ENCODE measurements at places on chromosomes 13 and 19.
A peak's percentile ranks its signal among the peaks of the same experiment; 100 is the strongest.

- DNase-seq: no peak
Measured at GRCh38 chr13:51122868-51123566, 11.9 kb upstream of the C13orf42 start.

DNA sequence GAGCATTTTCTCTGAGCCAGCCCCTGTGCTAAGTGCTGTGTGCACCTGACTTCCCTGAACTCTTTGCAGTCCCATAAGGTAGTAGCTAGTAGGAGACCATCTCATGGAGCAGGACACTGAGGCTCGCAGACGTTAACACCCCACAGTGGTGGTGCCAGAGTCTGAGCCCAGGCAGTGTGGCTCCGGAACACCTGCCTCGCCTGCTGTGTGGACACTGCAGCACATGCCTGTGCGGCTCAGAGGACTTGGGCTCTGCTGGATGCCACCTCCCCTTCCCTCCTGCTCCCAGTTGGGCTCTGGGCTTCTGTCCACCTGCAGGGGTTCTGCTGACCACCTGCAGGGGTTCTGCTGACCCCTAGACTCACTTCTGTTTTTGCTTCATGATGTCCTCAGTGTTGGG is 27.0 kb upstream of the SIGLEC11 start:
- no peak for DNase-seq

DNA sequence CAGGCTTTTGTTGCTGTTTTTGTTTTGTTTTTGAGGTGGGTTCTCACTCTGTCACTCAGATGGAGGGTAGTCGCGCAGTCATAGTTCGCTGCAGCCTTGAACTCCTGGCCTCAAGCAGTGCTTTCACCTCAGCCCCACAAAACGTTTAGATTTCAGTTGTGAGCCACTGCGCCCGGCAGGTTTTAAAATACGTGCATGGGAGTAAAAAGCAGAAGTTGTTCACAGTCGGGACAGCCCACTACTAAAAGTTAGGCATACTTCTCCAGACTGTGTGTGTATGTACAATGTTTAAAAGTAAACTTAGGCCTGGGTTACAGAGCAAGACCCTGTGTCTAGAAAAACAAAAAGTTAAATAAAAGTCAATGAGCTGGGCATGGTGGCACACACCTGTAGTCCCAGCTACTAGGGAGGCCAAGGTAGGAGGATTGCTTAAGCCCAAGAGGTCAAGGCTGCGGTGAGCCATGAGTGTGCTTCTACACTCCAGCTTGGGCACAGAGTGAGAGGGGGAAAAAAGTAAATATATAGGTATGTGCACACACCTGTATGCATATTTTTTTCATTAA is 6.1 kb downstream of the SAFB start:
- DNase-seq: no peak

GRCh38 chr13:55497486-55497885 is 1643.2 kb upstream of the PRR20A start:
- DNase-seq: no peak

GRCh38 chr19:33446330-33447293 is 73.1 kb downstream of the CEBPG start:
- DNase-seq: peak; percentile 70
